HCT116 (cell line): ENCODE measurements at places on chromosomes 13 and 19. TPM values are rescaled to one million over a fixed set of nuclear protein-coding genes. Genes with fewer than 3 reads are reported as not detected.

Gene LACC1
- total RNA-seq = 2.6 TPM

Gene MFSD12
- total RNA-seq = 131 TPM

Gene ZNF440
- 11.4 TPM for total RNA-seq

Gene MCEMP1
- not detected for total RNA-seq
